ENCODE measurements at places on chromosomes 4 and X.
A peak's percentile ranks its signal among the peaks of the same experiment; 100 is the strongest.

DNA sequence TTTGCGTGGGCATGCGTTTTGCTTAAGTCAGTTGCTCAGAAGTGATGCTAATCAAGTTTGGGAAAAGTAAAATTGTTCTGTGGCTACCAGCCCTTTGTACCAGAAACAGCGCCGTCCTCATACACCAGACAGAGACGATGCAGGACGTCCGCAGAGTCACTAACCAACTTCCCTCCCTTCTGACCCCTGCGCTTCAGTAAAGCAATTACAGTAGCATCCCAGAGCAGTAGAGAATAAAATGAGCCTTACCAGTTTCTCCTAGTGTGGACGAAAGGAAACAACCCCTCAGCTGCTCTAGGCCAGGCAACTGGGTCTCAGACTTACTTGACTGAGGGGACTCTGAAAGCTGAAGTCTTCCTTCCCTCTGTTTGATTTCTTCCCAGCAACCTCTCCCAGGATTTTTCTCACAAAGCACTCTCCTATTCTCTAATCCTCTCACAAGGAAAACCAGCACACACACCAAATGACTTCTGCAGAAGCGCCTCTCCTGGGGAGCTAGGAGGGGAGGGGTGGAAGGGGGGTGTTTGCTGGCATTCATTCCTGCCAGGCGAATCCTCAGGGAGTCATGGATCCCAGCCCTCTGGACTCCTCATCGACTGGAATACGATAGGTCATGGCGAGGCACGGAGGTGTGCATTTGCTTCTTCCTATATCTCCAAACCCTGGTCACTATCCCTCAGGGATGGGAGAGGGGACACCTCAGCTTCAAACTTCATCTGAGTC lies 56.0 kb upstream of the MID1 start:
- no peak for DNase-seq

GRCh38 chr4:109730619-109731545 lies 1.0 kb upstream of the PLA2G12A start:
- no peak for DNase-seq

DNA sequence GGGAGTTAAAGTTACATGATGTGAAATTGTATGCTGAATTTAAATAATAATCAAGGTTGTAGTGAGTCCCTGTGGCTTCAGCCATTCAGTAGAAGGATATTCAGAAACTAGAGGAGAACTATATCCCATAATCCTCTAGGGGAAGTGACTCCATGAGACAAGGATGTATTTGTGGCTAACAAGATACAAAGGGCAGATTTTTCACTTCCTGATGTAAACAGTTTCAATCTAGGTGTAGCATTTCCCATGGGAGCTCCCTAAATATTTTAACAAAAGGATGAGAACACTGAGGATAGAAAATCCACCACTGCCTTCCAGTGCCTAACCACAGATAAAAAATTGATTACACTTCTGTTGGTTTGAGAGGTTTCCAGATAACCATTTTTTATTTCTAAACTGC lies 435.4 kb upstream of the TENM3 start:
- DNase-seq, result no peak

- DNase-seq, result no peak
Measured at GRCh38 chrX:103864149-103864548, 32.1 kb upstream of the RAB9B start.

DNA sequence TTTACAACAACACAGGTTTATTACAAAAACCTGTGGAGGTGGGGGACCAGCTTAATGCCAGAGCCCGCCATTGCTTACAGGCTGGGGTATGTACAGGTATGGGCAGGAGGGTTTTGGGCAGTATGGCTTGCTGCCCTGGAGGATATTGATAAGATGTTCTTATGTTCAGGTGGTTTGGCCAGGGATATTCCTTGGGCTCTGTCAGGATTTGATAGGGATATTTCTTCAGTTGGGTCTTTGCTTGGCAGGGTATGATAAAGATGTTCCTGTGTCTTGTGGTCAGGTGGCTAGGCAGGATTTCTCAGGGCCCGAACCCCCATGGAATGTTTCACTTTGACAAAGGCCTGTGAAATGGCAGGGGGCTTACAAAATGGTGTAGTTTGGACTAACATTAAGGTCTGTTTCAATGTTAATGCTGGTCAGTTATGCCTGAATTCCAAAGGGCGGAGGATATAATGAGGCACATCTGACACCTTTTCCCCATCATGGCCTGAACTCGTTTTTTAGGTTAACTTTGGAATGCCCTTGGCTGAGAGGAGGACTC lies 3.1 kb downstream of the MGST2 start:
- DNase-seq, result no peak

GRCh38 chrX:6732101-6732500 lies 197.2 kb upstream of the VCX3A start:
- DNase-seq, result no peak

DNA sequence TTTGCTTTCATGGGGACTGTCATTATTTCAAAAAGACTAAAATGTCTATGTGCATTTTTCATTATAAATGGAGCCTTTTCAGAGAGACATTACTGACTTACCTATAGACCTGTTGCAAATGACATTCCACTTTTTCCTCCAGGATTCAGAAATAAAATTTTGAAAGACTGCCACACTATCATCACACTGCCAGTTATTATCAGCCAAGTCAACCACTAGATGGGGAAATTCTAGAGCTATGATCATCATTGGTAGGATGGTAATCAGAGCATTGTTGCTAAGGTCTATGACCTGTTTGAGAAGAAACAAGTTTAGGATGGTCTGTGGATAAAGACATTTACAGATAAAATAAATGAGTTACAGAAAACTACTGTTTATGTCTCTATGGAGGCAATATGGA lies 22.5 kb downstream of the LRRC66 start:
- DNase-seq, result no peak

- DNase-seq, result no peak
Measured at GRCh38 chr4:7705593-7705992, 234.1 kb downstream of the AFAP1 start.

- peak; percentile 26 for DNase-seq
Measured at GRCh38 chrX:81201671-81202455, at the start of the genes HMGN5 and SH3BGRL. TSS of gene HMGN5 (minus strand) at chrX:81201913. CDS start at chrX:81121549, 80,364 bp downstream. TSS of gene SH3BGRL (plus strand) at chrX:81202102. CDS start at chrX:81202201, 99 bp downstream.

DNA sequence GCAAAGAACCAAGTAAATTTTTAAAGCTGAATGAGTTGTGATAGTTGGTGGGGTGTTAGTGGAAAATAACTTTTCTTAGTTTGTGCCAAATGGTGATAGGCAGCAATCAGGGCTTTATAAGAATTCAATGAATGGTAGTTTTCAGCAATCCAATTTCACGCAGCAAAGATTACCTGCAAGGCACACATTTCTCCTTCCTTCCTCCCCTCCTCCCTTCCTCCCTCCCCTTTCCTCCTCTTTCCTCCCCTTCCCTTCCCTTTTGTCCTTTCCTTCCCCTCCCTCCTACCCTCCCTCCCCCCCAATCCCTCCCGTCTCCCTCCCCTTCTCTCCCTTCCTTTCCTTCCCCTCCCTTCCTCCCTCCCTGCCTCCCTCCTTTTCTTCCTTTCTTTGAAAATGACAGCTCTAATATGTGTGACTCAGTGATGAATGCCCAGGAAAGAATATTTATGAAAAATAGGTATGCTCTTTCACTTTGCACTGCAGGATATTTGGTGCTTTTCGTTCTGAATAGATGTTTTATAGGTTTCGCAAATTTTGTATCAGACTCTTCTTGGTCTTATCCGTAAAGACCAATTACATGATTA lies 168.1 kb downstream of the BMPR1B start:
- no peak for DNase-seq

GRCh38 chr4:6892909-6893202 lies 16.8 kb upstream of the TBC1D14 start:
- DNase-seq, result no peak

GRCh38 chr4:184666670-184667069 lies 17.1 kb downstream of the PRIMPOL start:
- DNase-seq, result no peak

- no peak for DNase-seq
Measured at GRCh38 chr4:70743731-70744130, 22.0 kb downstream of the RUFY3 start.

DNA sequence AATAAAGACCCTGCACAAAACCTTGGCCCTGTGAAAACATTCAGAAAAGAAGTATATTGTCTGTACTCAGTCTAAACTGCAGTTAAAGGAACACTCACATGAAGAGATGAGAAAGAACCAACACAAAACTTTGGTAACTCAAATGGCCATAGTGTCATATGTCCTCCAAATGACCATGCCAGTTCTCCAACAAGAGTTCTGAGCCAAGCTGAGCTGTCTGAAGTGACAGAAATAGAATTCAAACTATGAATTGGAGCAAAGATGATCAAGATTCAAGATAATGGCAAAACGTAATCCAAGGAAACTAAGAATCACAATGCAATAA lies 739.3 kb upstream of the NDST4 start:
- DNase-seq, result no peak

DNA sequence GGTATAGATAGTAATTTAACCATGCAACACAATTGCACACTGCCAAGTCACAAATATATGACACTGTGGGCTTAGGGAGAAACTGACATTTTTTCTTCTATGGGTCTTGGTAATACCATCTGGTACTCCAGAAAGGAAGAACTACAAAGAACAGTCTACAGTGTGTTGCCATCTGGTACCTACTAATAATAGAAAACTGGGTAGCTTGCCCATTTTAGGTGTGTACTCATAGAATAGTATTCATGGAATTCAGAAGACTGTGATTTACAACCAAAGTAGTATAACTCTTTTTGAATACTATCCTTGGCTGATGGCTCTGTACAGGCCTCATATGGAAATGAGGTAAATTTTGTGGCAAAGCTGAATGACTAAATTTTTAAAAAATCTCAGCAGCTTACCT lies 132.6 kb upstream of the RPS6KA6 start:
- DNase-seq, result no peak

DNA sequence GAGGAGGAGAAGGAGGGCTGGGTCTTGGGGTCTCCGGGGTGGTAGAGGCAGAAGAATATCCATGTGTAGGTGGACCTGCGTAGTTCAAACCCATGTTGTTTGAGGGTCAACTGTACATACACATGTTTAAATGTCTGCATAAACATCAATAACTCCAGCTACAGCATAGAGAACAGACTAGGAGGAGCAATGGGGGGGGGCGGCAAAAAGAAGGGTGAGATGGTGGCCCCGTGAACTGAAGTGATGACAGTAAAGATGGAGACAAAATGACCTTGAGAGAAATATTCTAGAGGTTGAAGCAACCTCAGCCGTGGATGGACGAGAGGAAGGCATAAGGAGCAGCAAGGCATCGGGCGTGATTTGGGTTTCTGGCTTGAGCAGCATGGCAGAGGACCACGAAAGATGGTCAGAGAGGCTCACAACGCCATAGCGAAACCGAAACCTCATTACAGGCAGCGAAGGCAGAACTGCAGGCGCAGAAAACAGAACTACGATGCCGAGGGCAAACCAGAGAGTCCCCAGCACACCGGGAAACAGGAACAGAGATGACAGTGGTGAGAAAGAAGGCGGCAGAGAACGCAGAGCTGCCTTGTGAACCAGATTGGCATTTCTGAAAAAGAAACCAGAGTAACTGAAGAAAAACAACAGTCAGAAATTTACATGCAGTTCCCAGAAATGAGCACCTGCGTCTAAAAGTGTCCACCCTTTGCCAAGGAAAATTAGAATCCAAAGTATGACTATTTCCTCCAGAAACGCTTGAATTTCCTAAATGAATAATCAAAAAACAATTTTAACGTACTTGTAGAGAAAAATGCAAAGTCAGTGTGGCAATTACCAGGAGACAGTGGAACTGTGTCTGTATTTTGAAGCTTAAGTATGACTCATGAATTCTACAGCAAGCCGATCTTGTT lies 50.3 kb upstream of the ENPP6 start:
- DNase-seq, result peak; percentile 92

DNA sequence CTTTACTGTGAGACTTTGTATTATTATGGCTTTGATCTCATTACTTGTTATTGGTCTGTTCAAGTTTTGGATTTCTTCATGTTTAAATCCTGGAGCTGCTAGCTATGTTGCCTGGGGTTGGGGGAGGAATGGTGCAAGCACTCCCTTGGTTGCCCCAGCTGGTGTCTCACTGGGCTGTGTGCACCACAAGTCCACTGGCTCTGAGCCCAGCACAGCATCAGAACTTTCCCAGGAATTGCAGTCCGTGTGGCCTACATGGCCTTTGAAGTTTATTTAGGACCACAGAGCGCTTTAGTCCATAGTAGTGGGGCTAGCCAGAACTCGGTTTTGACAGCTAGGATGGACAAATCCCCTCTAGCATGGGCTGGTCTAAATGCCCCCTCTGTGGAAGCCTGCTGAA lies 278.8 kb upstream of the RPS6KA3 start:
- DNase-seq, result no peak

GRCh38 chr4:3066836-3067400 lies 7.4 kb downstream of the HTT-AS start:
- DNase-seq, result no peak

DNA sequence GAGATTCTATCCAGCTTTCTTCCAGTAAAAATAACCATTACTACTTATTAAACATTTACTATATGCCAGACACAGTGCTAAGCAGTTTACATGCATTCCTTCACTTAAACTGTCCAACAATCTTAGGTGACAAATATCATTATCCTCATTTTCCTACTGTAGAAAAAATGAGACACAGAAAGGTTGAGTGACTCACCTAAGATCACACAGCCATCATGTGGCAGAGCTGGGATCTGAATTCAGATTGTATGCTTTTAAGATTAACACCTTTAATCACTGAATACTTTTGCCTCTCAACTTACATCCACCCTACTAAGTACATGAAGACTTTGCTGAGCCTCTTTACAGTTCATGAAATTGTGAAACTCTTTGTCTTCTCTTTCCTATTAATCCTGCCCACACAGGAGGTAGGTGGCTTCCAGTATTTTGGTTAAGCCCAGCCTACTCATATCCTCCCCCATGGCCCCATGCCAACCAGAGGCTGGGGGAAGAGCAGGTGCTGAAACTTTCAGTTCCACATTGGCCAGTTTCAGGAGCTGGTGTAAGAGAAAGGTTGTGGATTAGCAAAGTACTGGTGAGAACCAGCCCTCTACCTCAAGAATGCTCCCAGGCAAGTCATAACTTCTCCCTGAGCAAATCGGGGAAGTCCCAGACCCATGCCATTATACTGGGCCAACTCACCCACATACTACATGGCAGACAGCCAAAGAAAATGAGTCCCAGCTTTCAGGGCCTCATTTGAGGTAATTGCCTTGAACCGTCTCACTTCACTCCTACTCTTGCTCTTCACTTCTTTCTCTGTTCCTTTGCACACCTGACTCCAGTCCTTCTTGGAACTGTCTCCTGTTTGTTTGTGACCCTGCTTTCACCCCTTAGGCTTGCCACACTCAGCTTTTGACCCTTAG lies 211.1 kb downstream of the GUCY2F start:
- DNase-seq, result peak; percentile 2

- DNase-seq, result no peak
Measured at GRCh38 chrX:25004485-25005032, 11.2 kb downstream of the ARX start.

- DNase-seq, result no peak
Measured at GRCh38 chrX:53268173-53268572, 13.2 kb downstream of the IQSEC2 start.

- no peak for DNase-seq
Measured at GRCh38 chr4:75099321-75099720, 166.4 kb downstream of the PARM1 start.

- no peak for DNase-seq
Measured at GRCh38 chrX:120468825-120469525, at the start of gene LAMP2. TSS of gene LAMP2 (minus strand) at chrX:120469296. CDS start at chrX:120469169, 127 bp downstream.

- DNase-seq, result no peak
Measured at GRCh38 chrX:118212817-118213183, 96.2 kb upstream of the KLHL13 start.

GRCh38 chrX:53449632-53450031 lies 15.5 kb upstream of the HSD17B10 start:
- no peak for DNase-seq

GRCh38 chr4:117987464-117987863 lies 46.8 kb upstream of the NDST3 start:
- no peak for DNase-seq

- DNase-seq, result no peak
Measured at GRCh38 chr4:157075401-157075800, 549 bp upstream of the GLRB start.

GRCh38 chrX:94551831-94552230 lies 877.8 kb downstream of the FAM133A start:
- DNase-seq, result no peak
